ENCODE measurements at places on chromosomes 1 and 21. TPM values are rescaled to one million over a fixed set of nuclear protein-coding genes. Genes with fewer than 3 reads are reported as not detected.
A peak's percentile ranks its signal among the peaks of the same experiment; 100 is the strongest.

Gene CCDC185
- total RNA-seq: not detected

GRCh38 chr1:203026666-203027663, 674 bp downstream of the PPFIA4 start:
- DNase-seq: peak; percentile 7

GRCh38 chr1:54842963-54843362, 41.8 kb upstream of the TTC22 start:
- DNase-seq: no peak

DNA sequence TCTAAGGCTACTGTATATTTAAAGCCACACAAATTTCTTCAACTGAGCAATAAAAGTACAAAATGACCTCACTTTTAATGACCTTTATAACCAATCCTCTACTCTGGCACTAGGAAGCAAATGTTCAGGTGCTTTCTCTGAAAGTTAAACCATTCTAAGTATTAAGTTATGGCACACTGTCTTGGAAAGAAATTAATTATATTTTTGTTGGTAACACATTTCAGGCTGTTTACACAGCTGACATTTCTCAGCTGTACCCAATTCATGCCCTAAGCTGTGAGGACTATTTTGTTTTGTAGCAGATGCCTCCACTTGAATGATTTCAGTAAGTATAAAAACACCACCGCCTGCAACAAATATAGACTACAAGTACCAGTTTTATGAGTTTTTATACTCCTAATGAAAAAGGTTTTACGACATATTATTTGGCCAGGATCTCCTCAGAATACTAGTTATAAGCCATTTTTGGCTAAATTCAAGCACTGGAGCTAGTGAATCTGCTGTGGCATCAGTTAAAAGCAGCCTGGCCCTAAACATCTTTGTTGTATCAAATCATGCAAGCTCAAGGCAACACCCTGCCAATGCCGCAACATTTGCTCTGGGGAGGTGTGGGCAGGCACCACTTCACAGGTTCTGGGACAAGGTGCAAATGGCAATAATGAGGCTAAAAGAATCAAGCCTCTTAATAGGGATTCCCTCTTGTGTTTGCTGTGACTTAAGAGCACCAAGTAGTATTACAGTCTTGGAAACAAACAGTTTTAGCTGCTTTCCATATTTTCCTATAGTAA, 228.4 kb upstream of the DMRTA2 start:
- DNase-seq: no peak

DNA sequence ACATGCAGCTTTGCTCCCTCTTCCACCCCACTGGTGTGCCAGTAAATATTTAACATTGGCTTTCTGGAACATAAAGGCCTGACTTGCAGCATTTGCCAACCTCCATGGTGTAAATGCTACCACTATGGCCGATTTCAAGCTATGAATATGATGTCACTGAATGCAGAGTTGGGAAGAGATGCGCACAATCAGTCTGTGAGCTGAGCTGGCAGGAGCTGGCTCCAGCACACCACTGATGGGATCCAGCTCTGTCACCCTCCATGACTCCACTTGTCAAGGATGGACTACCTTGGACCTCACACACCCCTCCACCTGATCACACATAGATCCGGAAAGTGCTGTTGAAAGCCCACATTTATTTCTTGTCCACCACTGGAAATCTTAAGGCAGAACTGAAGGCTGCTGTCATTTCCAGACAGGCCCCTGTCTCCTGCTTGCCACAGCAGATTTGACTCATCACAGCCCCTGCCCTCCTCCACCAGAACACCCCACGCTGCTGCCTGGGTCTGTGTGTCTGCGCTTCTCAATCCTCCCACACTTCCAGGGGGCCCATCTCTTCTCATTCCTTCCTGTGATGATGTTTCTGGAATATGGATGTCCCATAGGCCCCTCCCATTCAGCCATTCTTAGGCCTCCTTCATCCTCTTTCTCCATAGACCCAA, 82.2 kb upstream of the BCAR3 start:
- DNase-seq: no peak
